ENCODE measurements at places on chromosomes 7 and 10.

DNA sequence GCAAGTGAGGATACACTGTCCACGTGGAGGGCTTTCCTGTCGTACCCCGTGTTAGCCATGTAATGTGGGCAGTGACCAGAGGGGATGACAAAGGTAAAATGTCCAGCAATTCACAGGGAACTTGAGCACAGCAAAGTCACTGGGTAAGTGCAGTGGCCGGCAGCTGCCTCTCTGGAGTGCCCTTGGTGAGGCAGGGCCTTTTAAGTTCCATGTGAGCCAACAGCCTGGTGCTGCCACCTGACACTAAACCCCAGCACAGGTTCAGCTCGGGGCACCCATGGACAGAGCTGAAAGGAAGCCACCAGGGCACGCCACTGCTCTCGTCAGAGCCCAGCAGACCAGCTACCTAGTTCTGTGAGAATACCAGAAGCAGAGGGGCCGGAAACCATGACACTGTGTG, 168.3 kb downstream of the PRKAG2 start:
- no peak for DNase-seq

- DNase-seq: no peak
Observed at GRCh38 chr10:110615057-110615747, 28.9 kb upstream of the RBM20 start.

DNA sequence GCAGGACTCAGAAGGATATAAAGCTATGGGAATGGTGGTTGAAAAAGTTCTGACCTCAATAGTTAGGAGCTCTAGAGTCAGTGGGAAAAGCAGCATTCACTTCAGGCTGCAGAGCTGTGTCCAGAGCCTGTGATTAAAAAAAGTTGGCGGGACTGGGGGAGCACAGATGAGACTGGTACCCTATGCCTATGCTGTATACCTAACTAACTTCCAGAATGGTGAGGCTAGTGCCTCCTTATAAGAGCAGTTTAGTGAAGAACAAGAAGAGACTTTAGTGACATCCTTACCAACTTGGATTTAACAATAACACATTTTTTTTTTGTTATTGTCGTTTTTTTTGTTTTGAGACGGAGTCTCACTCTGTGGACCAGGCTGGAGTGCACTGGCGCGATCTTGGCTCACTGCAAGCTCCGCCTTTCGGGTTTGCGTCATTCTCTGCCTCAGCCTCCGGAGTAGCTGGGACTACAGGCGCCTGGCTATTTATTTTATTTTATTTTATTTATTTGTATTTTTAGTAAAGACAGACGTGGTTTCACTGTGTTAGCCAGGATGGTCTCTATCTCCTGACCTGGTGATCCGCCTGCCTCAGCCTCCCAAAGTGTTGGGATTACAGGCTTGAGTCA, 6.6 kb upstream of the ZNF282 start:
- no peak for DNase-seq

DNA sequence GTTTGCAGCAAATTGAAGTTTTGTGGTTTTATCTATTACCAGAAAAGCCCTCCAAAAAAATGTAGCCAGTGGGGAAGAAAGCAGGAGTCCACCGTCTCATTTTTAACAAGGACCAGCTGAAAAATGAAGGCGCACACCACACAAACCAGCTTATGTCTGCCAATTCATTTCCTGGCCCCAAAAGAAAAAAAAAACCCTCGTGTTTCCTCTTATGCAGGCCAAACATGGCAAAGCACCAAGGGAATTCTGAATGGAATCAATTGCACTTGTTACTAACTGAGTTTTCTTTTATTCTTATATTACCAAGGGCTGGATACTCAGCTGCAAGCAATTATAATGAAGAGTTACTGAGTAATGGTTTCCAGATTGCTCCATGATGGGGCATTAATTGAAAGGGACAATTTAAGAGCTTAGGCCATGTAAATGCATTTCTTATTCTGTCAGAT, 428.3 kb upstream of the NPVF start:
- no peak for DNase-seq

GRCh38 chr10:36265741-36266140, 623.6 kb upstream of the FZD8 start:
- no peak for DNase-seq

DNA sequence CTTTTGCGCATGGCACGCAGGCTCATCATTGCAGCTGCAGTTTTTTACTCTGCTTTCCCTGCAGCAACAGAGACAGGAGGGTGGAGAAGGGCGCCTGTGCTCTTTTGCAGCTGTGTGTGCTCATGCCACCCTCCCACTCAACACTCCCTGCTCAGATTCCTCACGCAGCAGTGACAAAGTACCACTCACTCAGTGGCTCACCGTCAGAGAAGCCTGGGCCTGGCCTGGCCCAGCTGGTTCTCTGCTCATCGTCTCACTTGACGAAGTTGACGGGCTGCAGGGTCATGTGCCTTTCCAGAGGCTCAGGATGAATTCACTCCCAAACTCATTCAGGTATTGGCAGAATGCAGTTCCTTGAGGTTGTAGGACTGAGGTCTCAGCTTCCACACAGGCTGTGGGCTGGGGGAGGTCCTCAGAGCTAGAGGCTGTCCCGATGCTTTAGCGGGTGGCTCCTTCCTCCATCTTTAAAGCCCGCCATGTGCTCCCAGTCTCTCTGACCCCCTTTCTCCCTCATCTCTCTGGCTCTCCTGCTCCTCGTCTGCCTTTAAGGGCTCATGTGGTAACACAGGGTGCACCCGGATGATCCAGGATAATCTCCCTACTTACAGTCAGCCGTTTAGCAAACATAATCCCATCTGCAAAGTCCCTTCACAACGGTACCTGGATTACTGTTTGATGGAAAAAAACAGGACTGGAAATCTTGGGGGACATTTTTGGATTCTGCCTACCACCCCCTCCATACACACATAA, 25.8 kb downstream of the PTPRE start:
- no peak for DNase-seq

Measured in suppressor macrophage treated with lipopolysaccharide for 4 hours (primary cell).